Activated B cell treated with CpG ODN at 0.5 μM for 24 hours (primary cell): ENCODE measurements at places on chromosomes 11 and 22.

- H3K27ac ChIP-seq: peak overlapping the region; percentile 32
- peak overlapping the region; percentile 33 for H3K4me3 ChIP-seq
- H3K36me3 ChIP-seq: peaks cover 6% of the 10 kb centered on the region
- no peak for DNase-seq
- no peaks in the 10 kb centered on the region for H3K27me3 ChIP-seq
- peaks cover 44% of the 10 kb centered on the region for H3K4me1 ChIP-seq
These were observed 4.3 kb downstream of the CD59 start for GRCh38 chr11:33731723-33732531.

DNA sequence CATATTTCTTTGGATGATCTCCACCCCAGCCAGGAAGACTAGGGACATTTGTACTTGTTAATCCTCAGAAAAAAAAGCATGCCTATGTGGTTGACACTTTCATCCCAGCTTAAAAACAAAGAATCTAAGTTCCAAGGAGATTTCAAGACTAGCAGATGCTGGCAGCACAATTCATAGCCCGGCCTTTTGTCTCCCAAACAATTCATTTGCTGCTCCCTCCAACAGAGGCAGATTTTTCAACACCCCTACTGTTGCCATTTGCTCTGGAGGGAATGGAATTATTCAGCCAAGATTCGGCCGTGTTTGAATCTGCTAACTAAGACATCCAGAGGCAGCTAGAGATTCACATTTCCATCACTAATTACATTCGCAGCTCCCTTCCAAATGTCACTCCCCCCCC is 15.3 kb downstream of the P2RX3 start:
- peaks cover 27% of the 10 kb centered on the region for H3K27me3 ChIP-seq
- DNase-seq: no peak
- peaks cover 13% of the 10 kb centered on the region for H3K4me1 ChIP-seq
- H3K36me3 ChIP-seq: no peaks in the 10 kb centered on the region

DNA sequence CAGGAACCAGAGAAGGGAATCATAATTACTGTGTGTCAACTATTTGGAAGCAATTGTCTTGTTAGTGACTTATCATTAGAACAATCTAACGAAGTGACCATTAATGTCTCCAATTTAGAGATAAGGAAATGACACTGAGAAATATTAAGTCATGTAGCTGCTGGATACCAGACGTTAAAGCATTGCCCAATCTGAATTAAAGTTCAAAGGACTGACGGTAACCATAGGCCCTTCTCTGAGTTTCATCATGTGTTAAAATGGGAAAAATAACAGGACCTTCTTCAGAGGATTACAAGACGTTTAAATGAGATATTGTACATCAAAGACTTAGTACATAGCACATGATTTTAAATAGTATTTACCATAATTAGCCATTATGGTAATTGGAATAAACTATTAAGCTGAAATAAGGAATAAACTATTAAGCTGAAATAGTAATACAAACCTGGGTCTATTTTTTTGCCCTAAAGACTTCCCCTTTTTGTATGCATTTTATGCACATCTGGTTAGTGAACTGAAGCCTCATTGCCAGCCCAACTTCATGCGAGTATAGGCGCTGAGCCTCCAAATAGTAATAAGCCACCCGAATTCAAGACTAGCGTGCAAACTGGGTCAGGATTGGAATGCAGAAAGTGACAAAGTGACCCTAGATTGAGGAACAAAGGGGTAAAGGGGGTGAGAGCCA is 41.0 kb downstream of the GLYATL1 start:
- no peaks in the 10 kb centered on the region for H3K27me3 ChIP-seq
- H3K36me3 ChIP-seq: peaks cover under 1% of the 10 kb centered on the region
- no peak for DNase-seq
- no peak overlapping the region for H3K4me3 ChIP-seq

- DNase-seq: no peak
- H3K4me1 ChIP-seq: peaks cover 8% of the 10 kb centered on the region
- no peaks in the 10 kb centered on the region for H3K36me3 ChIP-seq
These were observed 3.8 kb downstream of the MN1 start for GRCh38 chr22:27797520-27798391.

DNA sequence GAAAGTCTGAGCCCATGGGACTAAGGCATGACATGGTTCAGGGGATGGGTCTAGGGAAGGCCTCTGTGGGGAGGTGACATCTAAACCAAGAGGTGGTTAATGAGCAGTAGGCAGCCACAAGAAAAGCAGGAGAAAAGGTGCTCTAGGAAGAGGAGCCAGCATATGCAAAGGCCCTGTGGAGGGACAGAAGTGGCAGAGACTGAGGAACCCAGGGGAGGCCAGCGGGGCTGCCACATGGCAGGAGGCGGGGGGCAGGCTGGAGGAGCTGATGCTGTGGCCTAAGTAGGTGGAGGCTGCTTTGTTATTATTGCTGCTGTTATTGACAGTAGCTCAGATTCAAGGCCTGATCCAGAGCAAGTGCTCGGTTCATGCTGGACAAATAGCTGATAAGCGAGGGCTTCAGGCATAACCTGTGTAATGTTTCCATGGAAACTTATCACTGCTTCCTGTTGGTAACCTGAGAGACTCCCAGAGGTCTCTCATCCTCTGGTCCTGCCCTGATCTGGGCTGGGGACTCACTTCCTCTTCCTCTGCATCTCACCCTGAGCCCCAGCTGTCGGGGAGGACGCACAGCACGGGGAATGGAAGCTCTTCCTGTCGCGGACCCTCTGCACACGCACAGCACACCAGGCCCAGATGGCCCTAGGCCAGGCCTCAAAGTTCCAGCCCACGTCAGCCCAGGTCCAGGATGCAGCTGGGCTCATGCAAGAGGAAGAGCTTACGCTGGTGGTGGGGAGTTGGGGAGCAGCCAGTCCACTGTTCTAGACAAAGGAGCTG is 75.2 kb upstream of the TP53I11 start:
- no peaks in the 10 kb centered on the region for H3K27me3 ChIP-seq
- H3K36me3 ChIP-seq: no peaks in the 10 kb centered on the region
- H3K4me3 ChIP-seq: peak overlapping the region; percentile 54
- H3K27ac ChIP-seq: peak overlapping the region; percentile 93
- peaks cover 65% of the 10 kb centered on the region for H3K4me1 ChIP-seq
- peak; percentile 48 for DNase-seq

DNA sequence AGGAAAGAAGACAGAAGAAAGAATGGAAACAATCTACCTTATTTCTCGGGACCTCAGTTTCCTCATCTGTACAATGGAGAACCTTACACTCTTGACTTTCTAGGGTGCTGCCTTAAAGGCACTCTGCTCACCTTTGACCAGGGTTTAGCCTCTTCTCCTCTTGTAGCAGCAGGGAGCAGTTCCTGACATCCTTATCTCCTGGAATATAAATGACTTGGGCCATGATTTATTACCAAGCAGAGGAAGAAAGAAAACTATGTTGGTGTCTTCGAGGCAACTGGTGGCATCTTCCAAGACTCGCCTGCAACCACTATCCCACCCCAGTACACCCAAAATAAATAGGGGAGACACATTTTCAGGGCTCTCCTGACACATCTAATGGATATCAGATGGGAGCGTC is 314.2 kb downstream of the BUD13 start:
- H3K27me3 ChIP-seq: peaks cover 5% of the 10 kb centered on the region
- H3K36me3 ChIP-seq: no peaks in the 10 kb centered on the region
- no peaks in the 10 kb centered on the region for H3K4me1 ChIP-seq
- no peak overlapping the region for H3K4me3 ChIP-seq
- DNase-seq: no peak

DNA sequence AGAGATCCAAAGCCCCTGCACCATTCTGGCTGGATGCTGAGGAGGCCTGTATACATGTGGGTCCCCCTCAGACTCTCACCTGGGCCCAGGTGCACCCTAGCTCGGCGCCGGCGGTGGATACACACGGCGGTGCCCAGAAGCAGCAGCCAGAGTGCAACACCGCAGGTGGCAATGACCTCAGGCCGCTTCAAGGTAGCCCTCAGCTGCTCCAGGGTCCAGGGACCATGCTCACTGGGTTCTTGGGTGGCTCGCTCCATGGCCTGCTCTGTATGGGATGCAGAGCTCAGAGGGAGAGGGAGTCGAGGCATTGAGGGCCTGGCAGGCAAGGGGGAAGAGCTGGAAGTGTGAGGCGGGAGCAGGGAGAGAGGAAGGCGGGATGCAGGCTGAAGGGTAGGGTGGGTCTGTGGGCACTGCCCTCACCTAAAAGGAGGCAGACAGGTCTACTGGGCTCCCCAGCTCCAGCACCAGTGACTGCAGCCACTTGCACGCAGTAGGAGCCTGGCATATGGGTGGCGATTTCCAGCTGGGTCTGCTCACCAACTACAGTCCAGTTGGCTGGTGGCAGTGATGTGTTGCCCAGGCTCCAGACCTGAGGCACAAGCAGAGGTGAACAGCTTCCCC is 3.8 kb downstream of the ROBO4 start:
- DNase-seq: no peak
- H3K4me3 ChIP-seq: no peak overlapping the region
- no peak overlapping the region for H3K27ac ChIP-seq

DNA sequence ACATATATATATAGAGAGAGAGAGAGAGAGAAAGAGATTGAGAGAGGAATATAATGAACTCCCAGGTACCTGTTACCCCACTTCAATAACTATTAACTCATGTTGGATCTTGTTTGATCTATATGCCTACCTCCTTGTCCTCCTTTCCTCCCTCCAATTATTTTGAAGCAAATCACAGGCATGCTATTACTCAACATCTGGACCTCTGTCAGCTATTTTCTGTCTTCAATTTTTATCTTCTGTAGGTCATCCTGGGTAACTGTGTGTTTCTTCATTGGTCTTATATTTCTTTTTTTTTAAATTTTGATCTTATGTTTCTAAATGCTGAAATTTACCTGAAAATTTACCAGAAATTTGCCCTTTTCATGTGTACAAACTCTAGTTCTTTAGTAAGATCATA is 24.8 kb downstream of the UVRAG start:
- DNase-seq: no peak
- H3K27ac ChIP-seq: peak overlapping the region; percentile 60
- no peaks in the 10 kb centered on the region for H3K27me3 ChIP-seq
- peaks cover 42% of the 10 kb centered on the region for H3K36me3 ChIP-seq

DNA sequence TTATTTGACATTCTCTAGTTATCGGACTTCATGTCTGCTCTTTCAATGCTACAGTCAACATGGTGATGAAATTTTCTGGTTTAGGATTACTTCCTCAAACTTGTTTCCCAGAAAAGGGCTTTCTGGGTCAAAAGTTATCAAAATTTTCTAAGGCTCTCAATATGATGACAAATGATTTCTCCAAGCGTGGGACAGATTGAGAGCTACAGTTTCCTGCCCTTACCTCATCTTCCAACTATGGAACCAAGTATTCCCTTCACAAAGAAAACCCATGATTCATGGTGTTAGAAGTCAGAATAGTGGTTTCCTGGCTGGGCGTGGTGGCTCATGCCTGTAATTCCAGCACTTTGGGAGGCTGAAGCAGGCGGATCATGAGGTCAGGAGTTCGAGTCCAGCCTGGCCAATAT is 17.8 kb downstream of the MYO18B start:
- H3K4me1 ChIP-seq: no peaks in the 10 kb centered on the region
- no peak overlapping the region for H3K4me3 ChIP-seq
- H3K36me3 ChIP-seq: no peaks in the 10 kb centered on the region
- H3K27me3 ChIP-seq: peaks cover 2% of the 10 kb centered on the region
- H3K27ac ChIP-seq: no peak overlapping the region
- no peak for DNase-seq
